NCI-H2107 (cell line): ENCODE measurements at places on chromosomes 2 and 18.

GRCh38 chr18:25029802-25030201 is 322.2 kb downstream of the ZNF521 start:
- no peak for DNase-seq

GRCh38 chr2:120963997-120964705 is 228.5 kb downstream of the GLI2 start:
- no peak for DNase-seq

GRCh38 chr2:20145497-20146193 is 79.3 kb downstream of the SDC1 start:
- no peak for DNase-seq

- no peak for DNase-seq
Measured at GRCh38 chr2:151120011-151120410, 141.7 kb downstream of the RBM43 start.

- DNase-seq, result no peak
Measured at GRCh38 chr2:10301941-10302478, 694 bp upstream of the HPCAL1 start.

DNA sequence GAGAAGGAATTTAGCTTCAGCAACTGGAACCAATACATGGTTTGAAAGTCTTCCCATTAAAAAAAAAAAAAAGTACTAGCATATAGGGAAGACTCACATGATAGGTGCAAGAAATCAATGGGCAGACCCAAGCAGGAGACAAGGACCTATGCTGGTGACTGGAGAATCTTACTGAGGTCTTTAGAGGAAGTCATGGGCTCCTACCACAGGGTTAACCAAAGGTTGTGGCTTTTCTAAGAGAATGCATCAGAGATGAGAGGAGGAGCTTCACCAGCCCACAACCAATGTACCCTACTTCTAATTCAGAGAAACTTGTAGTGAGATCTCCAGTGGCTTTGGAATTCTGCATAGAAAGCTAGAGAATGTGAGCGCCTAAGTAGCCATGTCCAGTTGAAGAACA is 207.4 kb downstream of the NCKAP5 start:
- no peak for DNase-seq

DNA sequence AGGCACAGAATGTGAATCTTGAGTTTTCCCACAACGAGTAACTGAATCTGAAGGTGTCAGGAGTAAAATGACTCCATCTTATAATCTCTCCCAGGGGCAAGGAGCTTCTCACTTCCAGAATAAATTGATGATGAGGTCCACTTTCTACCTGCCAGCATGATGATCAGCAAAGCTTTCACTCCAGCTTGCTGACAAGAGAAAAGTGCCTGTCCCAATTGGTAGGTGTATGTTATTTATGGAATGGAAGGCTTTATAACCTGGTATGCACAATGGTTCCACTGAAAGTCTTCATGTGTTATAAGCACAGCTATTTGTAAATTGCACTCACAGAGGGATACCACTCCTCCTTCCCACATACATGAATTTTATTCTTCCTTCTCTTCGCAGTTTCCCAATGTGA is 401.0 kb upstream of the UBE2E3 start:
- no peak for DNase-seq

- no peak for DNase-seq
Measured at GRCh38 chr2:167510071-167510759, 621.9 kb downstream of the XIRP2 start.

DNA sequence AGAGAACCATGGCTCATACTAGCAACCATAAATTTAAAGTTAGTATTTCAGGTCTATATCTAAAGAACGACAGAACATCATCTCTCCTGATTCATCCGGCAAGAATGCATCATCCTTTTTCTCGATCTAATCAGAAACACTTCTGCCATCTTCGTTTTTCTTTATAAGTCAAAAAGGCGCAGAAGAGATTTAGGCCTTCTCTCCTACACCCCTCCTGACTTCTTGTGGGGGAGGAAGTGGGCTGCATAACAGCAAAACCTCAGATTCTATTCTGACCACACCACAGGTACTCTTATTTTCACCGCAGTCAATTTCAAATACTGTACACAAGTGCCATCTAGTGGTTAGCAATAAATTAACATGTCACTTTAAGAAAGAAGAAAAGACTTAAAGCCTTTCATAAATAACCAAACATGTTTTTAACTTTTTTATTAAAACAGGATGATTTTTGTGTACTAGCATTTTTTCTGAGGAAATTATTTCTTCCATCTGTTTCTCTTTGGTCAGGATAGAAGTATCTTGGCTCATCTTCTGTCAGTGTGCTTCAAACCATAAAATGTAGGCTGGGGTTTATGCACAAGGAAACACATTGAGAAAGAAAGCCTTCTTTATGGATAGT is 48.4 kb upstream of the PIK3C3 start:
- no peak for DNase-seq

DNA sequence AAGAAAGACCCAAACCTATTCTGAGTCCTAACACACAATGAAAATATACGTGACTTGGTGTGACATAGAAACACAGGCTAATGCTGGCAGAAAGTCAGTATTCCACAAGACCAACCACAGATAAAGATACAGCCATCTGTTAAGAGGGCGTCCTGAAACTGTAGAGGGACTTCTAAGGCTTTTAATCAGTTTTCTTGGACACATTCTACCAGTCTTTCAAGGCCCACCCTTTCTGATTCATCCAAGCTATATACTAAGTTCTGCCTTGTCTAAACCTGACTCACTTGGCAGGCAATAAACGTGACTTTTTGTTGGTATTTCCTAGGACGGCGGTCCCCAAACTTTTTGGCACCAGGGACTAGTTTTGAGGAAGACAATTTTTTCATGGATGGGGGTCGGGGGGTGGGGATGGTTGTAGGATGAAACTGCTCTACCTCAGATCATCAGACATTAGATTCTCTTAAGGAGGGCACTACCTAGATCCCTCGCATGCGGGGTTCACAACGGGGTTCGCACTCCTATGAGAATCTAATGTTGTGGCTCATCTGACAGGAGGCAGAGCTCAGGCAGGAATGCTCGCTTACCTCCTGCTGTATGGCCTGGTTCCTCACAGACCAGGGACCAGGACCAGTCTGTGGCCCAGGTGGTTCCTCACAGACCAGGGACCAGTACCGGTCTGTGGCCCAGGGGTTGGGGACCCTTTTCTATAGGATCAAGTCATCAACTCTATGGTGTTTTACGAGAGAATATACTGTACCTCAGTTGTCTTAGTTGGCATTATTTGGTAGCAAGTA is 61.4 kb downstream of the SP3 start:
- no peak for DNase-seq

GRCh38 chr2:164009756-164010337 is 274.0 kb upstream of the FIGN start:
- DNase-seq, result no peak

GRCh38 chr2:159075727-159076126 is 107.3 kb downstream of the TANC1 start:
- no peak for DNase-seq

GRCh38 chr2:39266139-39266805 is 22.5 kb upstream of the CDKL4 start:
- no peak for DNase-seq
